Thoracic aorta (tissue), 2 donors: ENCODE measurements at places on chromosomes 6 and 20.
A peak's percentile ranks its signal among the peaks of the same experiment; 100 is the strongest.

- no peaks in the 10 kb centered on the region for H3K4me1 ChIP-seq
- no peak overlapping the region for H3K4me3 ChIP-seq
- no peak for DNase-seq
- H3K27me3 ChIP-seq = no peaks in the 10 kb centered on the region
- H3K27ac ChIP-seq = no peak overlapping the region
- no peaks in the 10 kb centered on the region for H3K36me3 ChIP-seq
These were observed 481.8 kb downstream of the TFAP2B start for GRCh38 chr6:51300510-51300909.

- H3K36me3 ChIP-seq = no peaks in the 10 kb centered on the region
- H3K4me1 ChIP-seq = no peaks in the 10 kb centered on the region
- H3K27ac ChIP-seq = no peak overlapping the region
- H3K27me3 ChIP-seq = no peaks in the 10 kb centered on the region
These were observed 75.5 kb upstream of the ZNFX1 start for GRCh38 chr20:49353348-49353747.

DNA sequence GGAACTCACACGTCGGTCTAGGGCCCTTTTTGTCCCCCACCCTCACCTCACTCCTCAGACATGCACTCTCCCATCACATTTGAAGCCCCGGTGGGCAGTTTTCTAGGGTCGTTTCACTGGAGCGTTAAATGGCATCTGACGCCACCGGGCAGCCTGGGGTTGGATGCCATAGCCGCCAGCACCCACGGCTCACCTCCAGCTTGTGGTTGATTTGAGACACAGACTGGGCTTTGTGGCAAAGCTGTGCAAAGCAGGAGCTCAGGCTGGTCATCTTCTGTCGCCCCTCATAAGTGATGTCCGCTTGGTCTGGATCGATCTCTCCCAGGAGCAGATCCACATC lies 530 bp downstream of the GOPC start:
- DNase-seq = no peak
- peaks cover 20% of the 10 kb centered on the region for H3K4me1 ChIP-seq
- H3K27ac ChIP-seq = peak overlapping the region; percentile 80
- no peaks in the 10 kb centered on the region for H3K36me3 ChIP-seq
- peak overlapping the region; percentile 88 for H3K4me3 ChIP-seq
- H3K27me3 ChIP-seq = no peaks in the 10 kb centered on the region

- no peak for DNase-seq
- H3K27me3 ChIP-seq = no peaks in the 10 kb centered on the region
- no peaks in the 10 kb centered on the region for H3K36me3 ChIP-seq
These were observed 205.8 kb downstream of the TMEM242 start for GRCh38 chr6:157117431-157118095.

GRCh38 chr6:91480402-91480801 lies 893.5 kb upstream of the MAP3K7 start:
- no peak for DNase-seq
- no peaks in the 10 kb centered on the region for H3K36me3 ChIP-seq
- peaks cover 9% of the 10 kb centered on the region for H3K4me1 ChIP-seq

- DNase-seq = no peak
- peaks cover 37% of the 10 kb centered on the region for H3K4me1 ChIP-seq
These were observed 133.1 kb downstream of the MOXD1 start for GRCh38 chr6:132268209-132268608.

DNA sequence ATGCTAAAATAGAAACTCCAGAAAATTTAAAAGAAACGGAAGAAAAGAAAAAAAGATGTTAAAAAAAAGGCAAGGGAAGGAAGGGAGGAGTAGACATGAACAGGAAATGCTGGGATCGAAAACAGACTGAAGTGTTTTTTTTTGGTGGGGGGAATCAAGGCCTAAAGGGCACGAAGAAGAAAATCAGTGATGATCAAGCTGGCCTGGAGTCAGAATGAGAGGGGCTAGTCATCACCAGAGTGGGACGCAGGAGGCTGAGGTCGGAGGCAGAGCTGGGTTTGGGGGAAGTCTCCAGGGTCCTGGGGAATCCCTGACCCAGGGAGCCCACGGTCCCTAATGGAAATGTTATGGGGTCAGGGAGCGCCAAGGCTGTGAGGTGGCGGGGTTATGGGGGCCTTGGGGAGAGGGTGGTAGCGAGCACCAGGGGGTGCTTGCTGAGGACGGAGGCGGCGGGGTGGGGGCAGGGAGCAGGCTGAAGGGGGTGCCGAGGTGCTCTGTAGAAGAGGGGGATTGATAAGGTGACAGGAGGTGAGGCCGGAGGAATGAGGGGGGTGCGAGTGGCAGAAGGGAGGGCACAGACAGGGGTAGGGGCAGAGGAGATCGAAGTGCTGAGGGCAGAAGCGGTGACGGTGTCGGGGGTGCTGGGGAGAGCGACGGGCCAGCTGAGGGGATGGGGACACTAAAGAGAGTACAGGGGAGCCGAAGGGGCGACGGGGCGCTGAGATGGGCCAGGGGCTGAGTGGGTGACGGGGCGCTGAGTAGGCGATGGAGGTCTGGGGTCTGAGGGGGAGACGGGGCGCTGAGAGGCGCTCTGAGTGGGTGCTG lies 684 bp downstream of the ZNFX1 start:
- no peak for DNase-seq
- H3K4me3 ChIP-seq = peak overlapping the region; percentile 90
- H3K27me3 ChIP-seq = no peaks in the 10 kb centered on the region

- H3K27me3 ChIP-seq = no peaks in the 10 kb centered on the region
- DNase-seq = no peak
These were observed 15.9 kb upstream of the GGTLC1 start for GRCh38 chr20:24004471-24004870.

- H3K36me3 ChIP-seq = no peaks in the 10 kb centered on the region
- DNase-seq = no peak
- no peaks in the 10 kb centered on the region for H3K27me3 ChIP-seq
- H3K4me1 ChIP-seq = no peaks in the 10 kb centered on the region
- H3K27ac ChIP-seq = no peak overlapping the region
These were observed 104.6 kb downstream of the PAX1 start for GRCh38 chr20:21809961-21810523.

DNA sequence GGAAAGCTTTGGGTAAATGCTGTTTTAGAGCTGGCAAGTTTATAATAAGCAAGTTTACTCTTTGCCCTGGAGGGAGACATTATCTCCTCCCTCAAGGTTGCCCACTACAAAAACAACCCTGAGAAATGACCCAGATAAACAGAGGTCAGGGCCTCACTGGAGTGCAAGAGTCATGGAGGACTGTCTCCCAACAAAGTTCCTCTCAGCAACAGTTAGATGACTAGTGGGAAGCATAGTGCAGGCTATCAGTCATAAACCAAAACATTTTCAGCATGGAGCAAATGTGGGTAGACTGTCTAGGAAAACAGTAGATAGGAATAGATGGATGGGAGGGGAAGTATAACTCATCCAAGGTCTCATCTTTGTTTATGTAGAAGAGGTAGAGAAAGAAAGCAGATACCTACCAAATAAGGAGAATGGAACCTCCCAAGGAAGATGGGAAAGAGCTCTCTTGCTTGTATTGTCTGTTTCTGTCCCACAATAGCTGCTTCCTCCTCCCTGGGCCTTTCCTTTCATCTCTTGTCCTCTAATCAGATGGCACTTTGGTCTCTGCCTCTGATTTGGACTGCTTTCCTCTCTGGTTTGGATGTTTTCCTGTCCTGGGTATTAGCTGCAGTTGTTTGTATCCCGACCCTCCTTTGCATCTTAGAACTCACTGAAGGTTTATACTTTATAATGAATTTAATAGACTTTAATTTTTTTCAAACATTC lies 95.4 kb downstream of the WASF1 start:
- H3K36me3 ChIP-seq = no peaks in the 10 kb centered on the region
- no peak for DNase-seq
- H3K27ac ChIP-seq = no peak overlapping the region
- no peaks in the 10 kb centered on the region for H3K27me3 ChIP-seq
- no peaks in the 10 kb centered on the region for H3K4me1 ChIP-seq
- H3K4me3 ChIP-seq = no peak overlapping the region

DNA sequence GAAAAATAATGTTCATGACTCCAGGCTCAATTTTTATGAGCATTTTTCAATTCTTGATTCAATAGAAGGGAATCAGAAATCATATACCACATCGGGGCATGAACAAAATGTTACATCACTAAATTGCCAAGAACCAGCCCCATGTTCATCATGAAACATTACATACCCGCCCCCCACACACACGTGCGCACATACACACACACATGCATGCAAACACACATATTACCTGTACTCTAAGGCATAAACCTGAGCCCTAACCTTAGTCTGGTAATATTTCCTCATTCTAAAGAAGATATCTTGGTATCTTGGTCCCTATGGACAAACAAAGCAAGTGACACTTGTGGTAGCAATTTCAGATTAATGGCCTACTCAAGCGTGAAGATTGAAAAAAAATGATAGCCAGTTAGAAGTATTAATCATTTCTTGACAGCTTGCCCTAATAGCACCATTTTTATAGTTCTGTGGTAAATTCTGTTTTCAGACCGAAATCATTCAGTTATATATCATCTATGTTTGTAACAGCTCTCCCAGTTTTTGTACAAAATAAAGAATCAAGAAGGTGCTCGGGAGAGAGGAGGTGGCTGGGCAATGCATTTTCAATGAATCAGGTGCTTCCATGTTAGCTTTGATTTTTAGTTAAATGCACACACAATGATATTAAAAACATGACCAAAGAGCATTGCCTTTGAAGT lies 95.4 kb upstream of the DOK5 start:
- H3K27me3 ChIP-seq = no peaks in the 10 kb centered on the region
- H3K4me1 ChIP-seq = no peaks in the 10 kb centered on the region
- no peak for DNase-seq
- H3K36me3 ChIP-seq = no peaks in the 10 kb centered on the region
- H3K4me3 ChIP-seq = no peak overlapping the region

DNA sequence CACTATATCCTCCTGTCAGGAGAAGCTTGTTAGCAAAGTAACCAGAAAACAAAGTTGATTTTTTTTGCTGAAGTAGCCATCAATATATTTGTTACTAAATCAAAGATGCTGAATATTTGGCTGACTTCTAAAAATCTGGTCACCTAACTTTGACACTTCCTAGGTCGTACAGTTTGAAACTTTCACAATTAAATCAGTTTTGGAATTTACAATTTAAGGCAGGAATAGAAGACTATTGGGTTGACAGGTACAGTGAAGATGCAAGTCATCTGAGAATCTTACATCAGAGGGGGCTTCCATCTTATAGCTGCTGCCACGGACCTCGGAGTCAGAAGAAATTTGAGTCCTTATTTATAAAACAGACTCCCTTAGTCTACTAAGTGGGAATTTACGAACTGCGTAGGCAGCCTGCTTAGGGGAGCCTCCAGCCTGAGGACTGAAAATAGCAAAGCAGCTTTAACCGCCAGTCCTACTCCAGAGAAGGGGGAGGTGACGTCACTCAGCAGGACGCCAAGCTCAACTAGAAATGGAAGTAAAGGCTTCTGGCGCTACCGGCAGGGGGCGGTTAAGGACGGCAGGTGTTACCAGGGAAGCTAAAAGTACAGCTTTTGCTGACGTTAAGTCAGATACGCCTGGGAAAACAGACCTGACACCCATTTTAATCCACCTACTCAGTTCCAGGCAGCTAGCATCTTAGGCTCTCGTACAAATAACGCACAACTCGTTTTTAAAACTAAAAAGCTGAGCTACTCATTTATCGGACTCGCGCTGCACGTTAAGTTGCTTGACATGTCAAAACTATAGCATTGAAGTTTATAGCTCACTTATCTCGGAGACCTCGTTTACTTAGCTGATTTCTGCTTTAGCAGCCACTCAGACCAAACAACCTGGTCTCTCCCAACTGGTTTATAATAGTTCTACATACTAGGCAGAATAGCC lies 61.1 kb upstream of the HFE start:
- H3K27ac ChIP-seq = peak overlapping the region; percentile 78
- DNase-seq = peak; percentile 87
- H3K4me1 ChIP-seq = peaks cover 19% of the 10 kb centered on the region
- H3K4me3 ChIP-seq = peak overlapping the region; percentile 91
- no peaks in the 10 kb centered on the region for H3K27me3 ChIP-seq
- no peaks in the 10 kb centered on the region for H3K36me3 ChIP-seq

- no peaks in the 10 kb centered on the region for H3K27me3 ChIP-seq
- no peaks in the 10 kb centered on the region for H3K4me1 ChIP-seq
- no peaks in the 10 kb centered on the region for H3K36me3 ChIP-seq
- H3K4me3 ChIP-seq = no peak overlapping the region
- DNase-seq = no peak
These were observed 41.8 kb downstream of the BMP7 start for GRCh38 chr20:57224641-57225138.

DNA sequence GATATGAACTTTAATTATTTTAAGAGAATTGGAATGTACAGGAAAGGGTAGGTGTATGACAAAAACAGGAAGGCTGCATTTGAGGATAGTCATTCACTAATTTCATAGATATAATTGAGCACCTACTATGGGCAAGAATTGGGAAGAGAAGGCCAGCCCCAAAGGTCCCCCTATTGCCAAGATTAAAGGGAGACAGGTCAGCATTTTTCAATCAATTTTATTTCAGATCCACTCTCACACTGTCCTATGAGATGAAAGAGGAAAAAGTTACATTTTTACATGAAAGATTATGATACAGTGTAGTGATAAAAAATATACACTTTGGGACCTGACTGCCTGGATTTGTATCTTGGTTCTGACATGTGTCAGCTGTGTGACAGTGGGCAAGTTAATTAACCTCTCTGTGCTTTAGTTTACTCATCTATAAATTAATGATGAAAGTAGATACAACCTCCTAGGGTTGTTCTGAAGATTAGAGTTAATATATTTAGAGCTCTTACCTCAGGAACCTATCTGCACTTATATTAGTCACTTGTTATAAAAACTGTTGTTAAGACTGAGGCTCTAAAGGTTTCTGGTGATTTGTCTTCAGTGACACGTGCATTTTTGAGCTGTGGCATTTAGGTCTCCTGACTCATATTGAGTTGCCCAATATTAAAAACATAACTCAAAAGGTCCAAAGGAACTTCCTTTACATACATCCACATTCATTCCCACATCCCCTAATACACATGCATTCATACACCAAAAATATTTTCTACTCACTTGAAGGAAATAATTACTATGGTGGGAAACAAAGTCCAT lies 45.7 kb downstream of the SCGN start:
- no peak overlapping the region for H3K4me3 ChIP-seq
- DNase-seq = no peak
- H3K4me1 ChIP-seq = no peaks in the 10 kb centered on the region
- no peaks in the 10 kb centered on the region for H3K36me3 ChIP-seq
- H3K27ac ChIP-seq = no peak overlapping the region
- H3K27me3 ChIP-seq = no peaks in the 10 kb centered on the region

DNA sequence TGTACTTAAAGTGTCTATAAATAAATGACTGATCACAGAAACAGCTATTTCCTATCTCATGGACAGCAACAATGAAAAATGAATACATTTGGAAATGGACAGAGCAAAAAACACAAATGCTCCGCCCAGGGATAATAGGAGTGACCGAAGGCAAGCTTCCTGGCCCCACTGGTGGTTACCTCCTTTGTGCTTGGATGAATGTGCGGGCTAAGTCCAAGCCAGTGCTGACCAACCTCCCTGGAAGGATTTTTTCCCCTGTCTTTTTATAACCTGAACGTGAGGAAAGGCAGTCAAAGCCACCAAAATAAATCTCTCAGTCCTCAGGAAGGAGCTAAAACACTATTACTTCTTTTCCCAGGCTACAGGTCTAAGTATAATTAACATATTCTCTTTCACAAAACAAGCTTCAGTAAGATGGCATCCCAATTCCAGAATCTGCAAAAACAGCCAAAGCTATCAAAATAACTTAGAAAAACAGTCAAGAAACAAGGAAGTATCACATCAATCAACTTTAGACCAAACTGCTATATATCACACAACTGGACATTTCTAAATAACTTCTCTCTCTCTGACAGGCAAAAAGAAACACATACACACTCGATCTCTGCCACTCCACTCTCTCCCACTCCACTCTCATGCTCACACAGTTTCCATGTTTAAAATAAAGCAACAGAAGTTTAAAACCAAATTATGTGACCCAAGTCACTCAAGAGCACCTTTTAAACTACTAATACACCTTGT lies 10.0 kb downstream of the KIF16B start:
- no peak for DNase-seq
- no peak overlapping the region for H3K27ac ChIP-seq
- H3K27me3 ChIP-seq = no peaks in the 10 kb centered on the region
- H3K4me3 ChIP-seq = no peak overlapping the region
- H3K36me3 ChIP-seq = no peaks in the 10 kb centered on the region
